ENCODE measurements at places on chromosomes 7 and 10. TPM values are rescaled to one million over a fixed set of nuclear protein-coding genes. Genes with fewer than 3 reads are reported as not detected.

Gene CRTAC1
- not detected for total RNA-seq

- H3K36me3 ChIP-seq, result no peaks in the 10 kb centered on the region
- no peaks in the 10 kb centered on the region for H3K27me3 ChIP-seq
- H3K27ac ChIP-seq, result no peak overlapping the region
- DNase-seq, result no peak
These were observed 272.1 kb upstream of the SORCS1 start for GRCh38 chr10:107436568-107436967.

Gene RBP3
- total RNA-seq, result not detected

Gene ASAH2
- 1.6 TPM for total RNA-seq

DNA sequence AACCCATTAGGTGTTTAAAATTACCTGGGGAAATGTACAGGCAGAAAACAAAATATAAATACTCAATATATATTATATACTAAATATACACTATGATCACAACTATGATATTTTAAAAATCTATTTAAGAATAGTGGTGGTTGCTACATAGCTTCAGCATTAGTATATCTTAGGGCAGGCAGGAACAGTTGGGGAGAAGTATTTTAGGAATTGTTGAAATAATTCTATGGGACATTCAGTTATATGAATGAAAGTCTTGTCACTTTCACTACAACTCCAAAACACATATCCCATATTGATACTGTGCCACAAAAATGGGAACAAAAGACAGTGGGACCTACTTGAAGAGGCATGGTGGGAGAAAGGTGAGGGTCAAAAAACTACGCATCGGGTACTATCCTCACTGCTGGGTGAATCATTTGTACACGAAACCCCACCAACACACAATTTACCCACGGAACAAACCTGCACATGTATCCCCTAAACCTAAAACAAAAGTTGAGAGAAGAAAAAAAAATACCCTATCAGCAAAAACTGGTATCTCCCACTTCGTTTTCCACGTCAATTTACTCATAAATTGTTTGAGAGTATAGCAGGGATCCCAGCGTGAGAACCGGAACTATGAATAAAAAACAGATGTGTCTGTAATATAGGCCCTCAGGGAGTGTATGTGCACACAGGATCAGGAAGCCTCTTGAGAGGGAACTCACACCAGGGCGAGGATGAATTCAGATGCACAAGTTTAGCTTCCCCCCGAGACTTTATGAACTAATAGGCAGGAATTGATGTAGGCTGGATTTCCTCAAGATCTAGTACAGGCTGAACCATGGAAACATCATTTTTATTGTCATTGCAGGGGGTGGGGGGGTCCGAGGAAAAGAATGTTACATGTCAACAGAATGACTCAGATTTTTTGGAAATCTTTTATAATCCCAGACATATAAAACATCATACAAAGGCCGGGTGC, 16.2 kb downstream of the SLC16A12 start:
- H3K27ac ChIP-seq, result no peak overlapping the region
- no peaks in the 10 kb centered on the region for H3K4me1 ChIP-seq
- no peaks in the 10 kb centered on the region for H3K36me3 ChIP-seq

DNA sequence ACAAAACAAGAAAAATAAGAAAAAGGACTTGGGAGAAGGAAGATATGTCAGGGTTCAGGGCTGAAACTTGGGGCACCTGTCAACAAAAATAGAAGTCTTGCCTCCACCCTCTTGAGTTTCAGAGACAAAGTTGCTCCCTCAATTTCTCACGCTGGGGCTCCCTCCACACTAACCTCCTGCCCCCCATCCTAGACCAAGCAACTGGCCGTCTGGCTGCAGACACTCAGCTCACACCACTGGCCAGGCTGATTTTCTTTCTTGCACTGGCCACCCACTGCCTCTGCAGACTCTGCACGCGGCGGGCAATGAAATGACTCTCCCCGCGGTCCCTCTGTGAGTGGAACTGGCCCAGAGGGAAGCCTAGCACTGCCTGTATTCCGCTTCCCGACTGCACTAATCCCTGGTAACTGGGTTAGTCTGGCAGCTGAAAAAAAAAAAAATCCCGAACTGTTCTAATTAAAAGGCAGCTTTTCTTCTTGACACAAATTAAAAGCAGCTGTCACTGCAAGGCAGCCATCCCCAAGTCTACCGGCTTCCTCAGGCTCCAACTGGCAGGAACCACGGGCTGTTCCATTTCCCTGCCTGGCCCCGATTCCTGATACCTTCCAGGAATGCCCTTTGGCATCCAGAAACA, 83.5 kb downstream of the SPDYE5 start:
- no peaks in the 10 kb centered on the region for H3K36me3 ChIP-seq
- no peak overlapping the region for H3K27ac ChIP-seq
- no peaks in the 10 kb centered on the region for H3K4me1 ChIP-seq
- H3K27me3 ChIP-seq, result no peaks in the 10 kb centered on the region

Gene AKR1C2
- not detected for total RNA-seq

DNA sequence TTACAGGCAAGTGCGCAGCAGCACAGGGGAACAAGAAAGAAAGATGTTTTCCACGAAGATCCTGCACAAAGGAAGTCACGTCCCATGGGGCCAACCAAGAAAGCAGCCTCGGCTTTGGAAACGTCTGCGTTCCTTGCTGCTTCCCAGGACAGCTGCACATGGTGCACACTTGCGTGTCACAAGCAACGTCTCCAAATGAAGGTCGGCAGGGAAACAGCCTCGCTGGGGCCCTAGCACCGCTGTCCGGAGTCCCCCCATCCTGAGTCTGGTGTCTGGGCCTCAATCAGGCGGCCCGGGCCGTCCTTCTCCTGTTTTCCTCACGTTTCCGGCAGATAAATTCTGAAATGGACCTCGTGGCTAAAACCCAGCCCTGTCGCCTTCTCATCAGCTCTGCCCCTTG, 206.2 kb downstream of the DIP2C start:
- no peak overlapping the region for H3K27ac ChIP-seq
- H3K4me3 ChIP-seq, result no peak overlapping the region
- no peaks in the 10 kb centered on the region for H3K4me1 ChIP-seq

Gene VENTX
- total RNA-seq, result not detected

- no peak for DNase-seq
- H3K36me3 ChIP-seq, result no peaks in the 10 kb centered on the region
- no peak overlapping the region for H3K27ac ChIP-seq
- no peaks in the 10 kb centered on the region for H3K27me3 ChIP-seq
- no peak overlapping the region for H3K4me3 ChIP-seq
These were observed 25.8 kb upstream of the GPR141 start for GRCh38 chr7:37657816-37658215.

Data from CD4-positive, CD25-positive, alpha-beta regulatory T cell (primary cell).